Fibroblast of skin of left biceps (primary cell): ENCODE measurements at places on chromosomes 2 and 18.

- no peak for DNase-seq
These were observed 24.5 kb upstream of the MYO1B start for GRCh38 chr2:191220671-191221070.

- DNase-seq: no peak
These were observed 61.4 kb upstream of the MSTN start for GRCh38 chr2:190123956-190124355.

- DNase-seq: no peak
These were observed 17.0 kb downstream of the BZW1 start for GRCh38 chr2:200828572-200829257.

DNA sequence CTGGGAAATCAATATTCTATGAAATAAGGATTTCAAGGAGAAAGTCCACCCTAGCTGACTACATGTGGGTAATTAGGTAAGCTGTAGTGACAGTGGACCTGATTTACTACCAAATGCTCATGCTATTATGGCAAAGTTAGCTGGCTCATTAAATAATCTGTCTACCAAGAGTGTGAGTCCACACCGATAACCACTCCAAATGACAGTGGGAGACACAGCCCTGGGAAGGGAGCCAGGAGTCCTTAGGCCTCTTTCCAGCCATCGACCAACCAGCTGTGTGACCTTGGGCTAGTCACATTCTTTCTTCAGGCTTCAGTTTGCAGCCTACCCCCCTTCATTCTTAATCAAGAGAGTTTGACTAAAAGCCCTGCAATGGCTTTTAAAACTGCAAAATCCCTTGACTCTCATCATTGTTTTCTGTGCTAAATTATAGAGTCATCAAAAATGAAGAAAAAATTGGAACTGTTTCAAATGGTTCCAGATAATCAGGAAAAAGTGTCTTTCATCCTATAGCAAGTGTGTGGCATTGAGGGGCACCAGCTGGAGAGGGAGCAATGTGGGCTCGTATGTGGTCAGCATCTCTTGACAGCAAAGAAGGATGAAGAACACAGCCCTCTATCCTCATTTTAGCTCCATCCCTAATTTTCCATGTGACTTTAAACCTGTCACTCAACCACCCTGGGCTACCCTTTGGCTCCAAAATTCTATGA is 45.6 kb upstream of the SLC14A2 start:
- no peak for DNase-seq

DNA sequence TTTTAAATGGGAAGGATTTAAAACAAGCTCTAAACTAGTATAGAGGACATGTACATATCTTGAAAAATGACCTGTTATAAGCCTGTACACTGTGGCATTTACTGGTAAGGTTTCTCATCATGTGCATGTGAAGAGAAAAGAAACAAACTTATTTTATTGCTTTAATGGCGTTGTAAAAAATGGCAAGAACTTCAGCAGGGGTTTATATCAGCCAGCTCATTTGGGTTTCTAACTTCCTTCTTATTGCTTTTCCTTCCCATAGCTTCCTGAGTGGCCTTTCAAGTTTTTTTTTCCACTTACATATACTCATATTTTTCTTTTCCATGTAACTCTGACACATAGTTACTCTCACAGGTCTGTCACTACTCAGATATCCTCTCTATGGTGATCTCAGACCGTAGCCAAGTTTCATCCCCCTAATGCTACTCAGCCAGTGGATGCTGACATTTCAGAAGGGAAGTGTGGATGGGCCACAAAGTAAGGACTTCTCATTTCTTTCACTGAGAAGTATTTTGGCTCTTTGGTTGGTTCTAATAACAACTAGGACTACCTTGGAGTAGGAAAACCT is 198.2 kb downstream of the PARD3B start:
- no peak for DNase-seq

DNA sequence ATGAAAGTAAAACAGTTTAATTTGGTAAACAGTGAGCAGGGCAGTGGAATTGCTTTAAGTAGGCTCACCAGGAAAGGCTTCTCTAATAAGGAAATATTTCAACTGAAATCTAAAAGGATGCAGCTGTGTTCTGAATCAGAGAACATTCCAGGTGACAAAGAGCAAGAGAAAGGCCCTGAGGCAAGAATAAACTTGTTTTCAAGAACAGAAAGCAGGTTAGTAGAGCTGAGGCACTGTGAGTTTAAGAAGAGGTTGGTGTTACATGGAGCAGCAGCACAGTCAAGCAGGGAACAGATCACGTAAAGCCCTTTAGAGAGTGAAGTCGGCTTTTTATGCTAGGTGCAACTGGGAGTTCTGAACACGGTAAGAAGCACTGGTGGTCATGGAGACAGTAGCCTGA is 57.0 kb upstream of the SCN1A start:
- DNase-seq: no peak

GRCh38 chr18:78920456-78921138 is 59.0 kb upstream of the SALL3 start:
- DNase-seq: no peak

DNA sequence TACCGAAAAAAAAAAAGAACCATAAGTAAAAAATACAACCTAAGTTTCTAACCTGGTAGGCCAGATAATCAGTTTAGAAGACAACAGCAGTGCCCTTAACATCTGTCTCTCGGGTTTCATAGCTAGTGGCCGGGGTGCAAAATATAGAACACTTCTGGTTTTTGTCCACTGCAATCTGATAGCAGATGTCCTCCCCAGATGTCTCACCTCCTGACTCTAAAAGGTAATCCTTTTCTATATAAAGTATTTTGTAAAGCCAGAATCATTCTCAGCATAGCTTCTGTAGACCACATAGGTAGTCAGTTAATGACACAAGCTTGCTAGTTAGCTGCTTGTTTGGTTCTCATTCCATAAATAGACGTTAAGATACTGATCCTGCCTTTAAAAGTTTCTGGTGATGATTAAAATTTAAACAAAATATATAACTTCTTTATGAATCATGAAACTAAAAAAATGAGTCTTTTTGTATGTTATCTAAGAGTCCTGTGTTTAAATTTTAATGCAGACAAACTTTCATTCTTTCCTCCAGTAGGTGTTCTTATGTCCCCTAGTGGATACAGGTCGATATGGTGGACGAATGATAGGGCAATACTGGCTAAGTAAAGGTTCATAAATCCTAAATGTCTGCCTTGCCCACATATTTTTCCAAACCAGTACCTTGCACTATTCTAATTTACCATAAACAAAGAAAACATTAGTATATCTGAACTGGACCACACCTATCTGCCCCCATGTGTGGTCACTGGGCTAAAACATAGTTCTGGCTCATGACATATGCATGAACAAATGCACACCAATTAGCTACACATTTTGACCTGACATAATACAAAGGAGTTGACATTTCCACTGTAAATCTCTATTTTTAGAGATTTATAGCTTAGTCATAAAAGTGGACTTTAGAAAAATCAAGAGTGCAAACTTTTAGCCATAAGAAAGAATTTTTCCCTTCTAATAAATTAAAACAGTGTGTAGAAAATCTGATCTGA is 171.0 kb downstream of the SRBD1 start:
- no peak for DNase-seq

GRCh38 chr2:71749671-71750101 is 296.3 kb downstream of the DYSF start:
- DNase-seq: peak; percentile 31

- no peak for DNase-seq
These were observed 84.8 kb downstream of the VRK2 start for GRCh38 chr2:58131191-58132011.

- peak; percentile 70 for DNase-seq
These were observed 13.3 kb downstream of the ATF2 start for GRCh38 chr2:175154661-175155082.

GRCh38 chr2:204223544-204223943 is 287.0 kb downstream of the ICOS start:
- DNase-seq: no peak

DNA sequence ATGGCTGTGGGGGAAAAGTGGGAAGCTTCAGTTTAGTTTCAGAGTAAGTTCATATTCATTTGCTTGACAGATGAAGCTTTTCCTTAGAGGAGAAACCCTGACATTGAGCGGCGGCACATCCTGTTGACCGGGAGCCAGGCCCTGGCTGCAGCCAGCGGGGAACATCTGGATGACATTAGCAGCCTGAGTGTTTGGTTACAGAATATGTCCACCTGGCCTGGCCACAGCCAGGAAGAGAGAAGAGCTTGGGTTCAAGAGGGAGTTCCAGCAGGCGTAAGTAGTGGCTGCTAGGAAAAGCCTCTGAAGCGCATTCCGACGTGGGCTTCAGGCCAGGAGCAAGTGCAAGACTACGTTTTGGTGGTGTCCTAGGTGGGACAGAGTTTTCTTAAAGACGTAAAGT is 144.9 kb upstream of the MYCN start:
- no peak for DNase-seq

- peak; percentile 74 for DNase-seq
These were observed 50.7 kb downstream of the FMNL2 start for GRCh38 chr2:152385650-152386049.

GRCh38 chr2:151792589-151792988 is 35.6 kb downstream of the ARL5A start:
- no peak for DNase-seq

- no peak for DNase-seq
These were observed 46.6 kb downstream of the HDLBP start for GRCh38 chr2:241268716-241269445.

GRCh38 chr2:208033701-208034502 is 8.6 kb upstream of the PLEKHM3 start:
- no peak for DNase-seq

DNA sequence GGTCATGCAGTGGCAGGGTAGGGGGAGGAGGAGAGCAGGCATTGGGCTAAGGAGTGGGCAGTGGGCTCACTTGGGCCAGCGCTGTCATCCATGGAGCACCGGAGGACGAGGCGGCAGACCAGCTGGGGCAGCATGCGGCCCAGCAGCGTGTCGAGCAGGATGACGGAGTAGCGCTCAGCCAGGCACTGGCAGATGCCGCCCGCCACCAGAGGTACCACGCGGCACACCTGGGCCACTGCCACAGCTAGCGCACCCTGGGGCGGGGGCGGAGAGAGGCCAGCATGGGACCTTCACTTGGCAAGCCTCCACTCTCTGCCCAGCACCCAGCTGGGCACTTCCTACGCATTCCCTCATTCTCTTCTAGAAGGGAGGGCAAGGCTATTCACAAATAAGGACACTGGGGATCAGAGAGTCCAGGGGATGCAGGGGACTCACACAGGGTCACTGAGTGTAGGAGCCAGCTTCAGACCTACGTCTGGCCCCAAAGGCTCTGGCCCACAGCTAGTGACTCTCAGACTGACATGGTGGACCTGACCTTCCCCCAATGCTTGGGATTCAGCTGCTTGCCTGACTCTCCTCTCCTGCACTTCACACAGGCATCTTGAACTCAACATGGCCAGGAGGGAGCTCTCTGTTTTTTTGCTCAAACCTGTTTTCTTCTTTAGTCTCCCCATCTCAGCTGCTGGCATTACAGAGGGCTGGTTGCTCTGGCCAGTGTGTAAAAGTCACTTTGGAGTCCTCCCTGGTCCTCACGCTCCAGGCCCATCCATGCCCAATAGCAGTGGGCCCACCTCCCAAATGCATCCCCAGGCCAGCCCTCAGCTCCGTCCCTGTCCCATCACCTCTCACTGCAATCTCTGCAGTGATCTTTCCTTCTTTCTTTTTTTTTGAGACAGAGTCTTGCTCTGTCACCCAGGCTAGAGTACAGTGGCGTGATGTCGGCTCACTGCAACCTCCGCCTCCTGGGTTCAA is 4.1 kb downstream of the SFTPB start:
- no peak for DNase-seq

DNA sequence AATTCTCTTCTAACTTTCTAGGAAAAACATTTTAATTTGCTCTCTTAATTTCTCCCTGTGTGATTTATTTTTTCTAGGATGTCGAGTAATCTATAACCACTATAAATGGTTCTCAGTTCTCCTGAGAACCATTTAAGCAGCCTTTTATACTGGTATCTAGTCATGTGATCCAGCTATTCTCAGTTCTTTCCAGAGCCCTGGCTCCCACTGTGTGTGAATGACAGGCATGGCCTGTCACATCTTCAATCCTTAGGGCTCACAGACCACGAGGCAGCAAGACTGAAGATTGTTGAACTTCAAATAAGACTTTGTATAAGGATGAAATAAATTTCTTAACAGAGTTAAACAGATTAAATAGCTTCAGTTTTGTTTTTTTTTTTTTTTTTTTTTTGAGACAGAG is 219.4 kb downstream of the HNMT start:
- no peak for DNase-seq

GRCh38 chr2:55934337-55934736 is 10.8 kb upstream of the EFEMP1 start:
- no peak for DNase-seq

- DNase-seq: no peak
These were observed 233.4 kb downstream of the AGPS start for GRCh38 chr2:177625744-177626650.

DNA sequence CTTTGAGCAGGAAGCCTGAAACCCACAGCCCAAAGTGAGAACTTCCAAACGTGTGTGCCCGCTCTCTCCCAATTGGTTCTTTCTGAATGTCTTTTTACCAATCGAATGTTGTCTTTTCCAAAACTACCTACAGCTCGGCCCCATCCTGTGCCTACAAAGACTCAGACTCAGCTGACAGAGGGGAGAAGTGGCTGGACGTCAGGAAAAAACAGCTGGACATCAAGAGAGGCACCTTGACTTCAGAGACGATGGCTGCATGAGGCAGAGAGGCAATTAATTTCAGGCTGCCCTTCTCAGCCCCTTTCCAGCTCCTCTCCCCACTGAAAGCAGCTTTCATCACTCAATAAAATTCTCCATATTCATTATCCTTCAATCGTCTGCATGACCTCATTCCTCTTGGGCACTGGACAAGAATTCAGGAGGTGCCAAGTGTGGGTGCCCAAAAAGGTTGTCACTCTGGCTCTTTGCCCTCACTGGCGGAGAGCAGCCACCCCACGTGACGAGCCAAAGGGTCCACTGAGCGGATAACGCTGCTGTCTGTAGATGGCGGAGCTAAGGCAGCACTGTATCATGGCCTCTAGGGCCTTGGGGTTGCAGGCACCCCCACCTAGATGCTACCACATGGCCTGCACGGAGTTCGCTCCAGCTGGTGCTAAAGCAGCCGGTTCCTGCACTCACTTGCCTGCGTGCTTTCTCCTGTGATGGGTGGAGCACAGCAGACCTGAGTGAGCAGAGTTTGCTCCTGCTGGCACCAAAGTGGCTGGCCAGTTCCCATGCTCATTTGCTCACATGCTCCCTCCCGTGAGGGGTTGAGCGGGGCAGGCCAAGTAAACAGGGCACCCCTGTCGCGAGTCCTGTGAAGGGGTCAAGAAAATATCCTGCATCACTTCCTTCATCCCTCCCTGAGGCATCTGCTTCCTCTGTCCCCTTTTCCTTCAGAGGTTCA is 37.9 kb downstream of the FAM210A start:
- no peak for DNase-seq

GRCh38 chr2:236859908-236860307 is 225.8 kb upstream of the COPS8 start:
- no peak for DNase-seq
